HAP-1 (cell line): ENCODE measurements at places on chromosomes 4 and X.
A peak's percentile ranks its signal among the peaks of the same experiment; 100 is the strongest.

- peak; percentile 28 for DNase-seq
These were observed 10.9 kb upstream of the NALF2 start for GRCh38 chrX:69493193-69493592.

- DNase-seq, result no peak
These were observed 42.5 kb upstream of the UNC5C start for GRCh38 chr4:95591278-95591677.

DNA sequence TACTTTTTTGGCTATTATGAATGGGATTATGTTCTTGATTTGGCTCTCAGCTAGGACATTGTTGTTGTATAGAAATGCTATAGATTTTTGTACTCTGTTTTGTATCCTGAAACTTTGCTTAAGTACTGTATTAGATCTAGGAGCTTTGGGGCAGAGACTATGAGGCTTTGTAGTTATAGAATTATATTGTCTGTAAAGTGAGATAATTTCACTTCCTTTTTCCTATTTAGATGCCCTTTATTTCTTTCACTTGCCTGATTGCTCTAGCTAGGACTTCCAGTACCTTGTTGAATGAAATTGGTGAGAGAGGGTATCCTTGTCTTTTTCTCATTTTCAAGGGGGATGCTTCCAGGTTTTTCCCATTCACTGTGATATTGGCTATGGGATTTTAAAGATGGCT, 28.1 kb downstream of the ADAM29 start:
- no peak for DNase-seq

DNA sequence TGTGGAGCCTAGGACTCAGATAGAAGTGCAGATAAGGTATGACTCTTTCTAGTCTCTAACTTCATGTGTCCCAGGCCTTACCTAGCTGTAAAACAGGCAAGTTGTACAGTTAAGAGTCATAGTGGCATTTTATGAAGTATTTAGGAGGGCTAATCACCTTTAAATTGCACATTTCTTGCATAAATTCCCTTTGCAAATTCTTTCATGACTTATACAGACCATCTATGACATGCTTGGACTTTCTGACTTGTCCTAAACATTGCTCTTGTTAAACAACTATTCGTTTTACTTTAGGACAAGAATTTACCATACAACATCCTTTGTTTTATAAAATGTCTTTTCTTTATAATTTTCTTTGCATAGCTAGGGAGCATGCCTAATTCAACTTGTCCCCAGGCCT, 7.8 kb upstream of the RRAGB start:
- DNase-seq, result no peak

DNA sequence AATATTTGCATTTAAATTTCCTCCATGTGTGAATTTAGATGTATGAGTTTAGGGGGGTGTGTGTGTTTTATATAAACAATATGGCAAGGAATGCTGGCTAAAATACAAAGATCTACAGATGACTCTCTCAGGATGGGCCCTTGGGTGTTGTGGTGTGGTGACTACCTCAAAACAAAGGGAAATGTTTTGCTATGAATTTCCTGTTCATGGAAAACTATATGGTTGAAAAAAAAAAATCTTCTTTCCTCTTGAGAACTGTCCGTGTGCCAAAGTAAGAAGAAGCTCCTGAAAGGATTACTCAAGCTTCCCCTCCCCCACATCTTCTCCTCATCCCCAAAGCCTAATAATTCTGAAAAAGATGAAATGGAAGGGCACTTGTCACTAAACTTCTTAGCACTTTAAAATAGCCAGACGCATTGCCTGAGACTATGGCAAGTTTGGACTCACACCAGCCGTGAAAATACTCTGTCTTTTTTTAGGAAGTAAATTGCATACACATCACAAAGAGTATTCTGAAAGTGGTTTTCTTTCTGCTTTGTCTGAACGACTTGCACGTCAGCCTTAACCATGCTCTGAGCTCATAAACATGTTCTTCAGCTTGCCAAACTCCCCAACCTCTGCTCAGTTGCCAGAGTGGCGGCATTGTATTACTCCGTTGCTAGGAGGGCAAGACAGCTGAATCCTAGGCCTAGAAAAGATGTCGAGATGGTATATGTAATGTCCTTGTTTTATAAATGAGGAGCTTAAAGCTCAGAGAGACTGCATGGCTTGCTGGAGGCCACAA, 250.4 kb upstream of the JADE1 start:
- no peak for DNase-seq

GRCh38 chrX:131910586-131910985, 112.5 kb upstream of the STK26 start:
- no peak for DNase-seq

- DNase-seq, result no peak
These were observed 207.5 kb downstream of the FAM47B start for GRCh38 chrX:35150052-35150451.

- DNase-seq, result no peak
These were observed 95.3 kb downstream of the FANCB start for GRCh38 chrX:14777525-14777924.

GRCh38 chrX:69068301-69069085, 96.8 kb downstream of the PJA1 start:
- DNase-seq, result no peak

- no peak for DNase-seq
These were observed 441.9 kb downstream of the INPP4B start for GRCh38 chr4:142404191-142404611.

DNA sequence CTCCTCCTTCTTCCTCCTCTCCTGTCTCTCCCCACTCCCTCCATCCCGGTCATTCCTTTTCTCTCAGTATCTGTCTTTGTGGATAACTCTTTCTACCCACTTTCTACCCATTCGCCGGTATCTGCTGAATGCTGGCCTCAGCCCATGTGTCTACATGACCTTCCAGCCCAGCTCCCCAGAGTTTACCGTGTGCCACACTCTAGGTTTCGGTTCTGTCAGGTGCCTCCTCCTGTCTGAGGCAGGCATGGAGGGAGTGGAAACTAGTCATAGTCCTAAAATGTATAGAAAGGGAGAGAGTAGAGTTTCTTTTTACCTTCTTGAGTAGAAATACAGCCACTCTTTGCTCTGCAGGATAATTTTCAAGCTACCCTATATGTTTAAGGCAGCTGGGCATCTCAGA, 33.5 kb upstream of the SCRG1 start:
- DNase-seq, result no peak

GRCh38 chrX:46694549-46694948, 64.4 kb downstream of the SLC9A7 start:
- DNase-seq, result no peak

DNA sequence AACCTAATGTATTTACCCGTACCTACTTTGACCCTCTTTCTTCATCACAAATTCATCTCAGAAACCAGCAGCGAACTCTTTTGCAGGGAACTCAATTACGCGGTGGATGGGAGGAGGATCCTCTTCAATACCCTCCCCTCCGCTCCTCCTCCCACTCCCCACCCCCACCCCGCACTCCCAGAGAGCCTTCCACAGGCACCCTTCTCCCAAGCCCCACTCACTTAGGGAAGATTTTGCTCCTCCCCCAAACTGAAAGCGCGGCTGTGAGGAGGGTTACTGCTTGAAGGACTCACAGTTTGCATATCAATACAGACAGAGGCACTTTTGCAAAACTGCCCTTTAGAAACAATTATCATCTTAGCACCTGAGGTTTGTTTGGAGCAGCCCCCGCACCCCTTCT, 960 bp upstream of the IL1RAPL1 start:
- DNase-seq, result peak; percentile 91

DNA sequence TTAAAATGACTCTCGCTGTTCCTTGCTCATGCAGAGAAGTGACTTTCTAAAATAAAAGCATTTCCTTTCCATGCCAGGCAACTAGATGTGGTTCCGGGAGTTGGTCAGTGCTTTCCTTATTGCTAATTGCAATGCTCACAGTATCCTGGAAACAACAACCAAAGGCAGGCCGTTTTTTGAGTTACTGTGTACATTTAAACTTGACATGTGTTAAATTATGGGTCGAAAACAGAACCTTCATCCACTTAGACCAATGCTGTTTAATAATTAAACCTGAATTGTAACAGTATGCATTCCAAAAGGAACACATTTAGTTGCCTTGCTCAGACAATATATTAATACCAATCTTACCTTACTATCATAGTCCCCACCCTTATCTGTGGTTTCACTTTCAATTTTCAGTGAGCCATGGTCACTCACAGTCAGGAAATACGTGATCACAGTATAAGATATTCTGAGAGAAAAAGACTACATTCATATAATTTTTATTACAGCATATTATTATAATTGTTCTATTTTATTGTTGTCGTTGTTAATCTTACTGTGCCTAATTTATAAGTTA, 102.6 kb downstream of the HS6ST2 start:
- no peak for DNase-seq

DNA sequence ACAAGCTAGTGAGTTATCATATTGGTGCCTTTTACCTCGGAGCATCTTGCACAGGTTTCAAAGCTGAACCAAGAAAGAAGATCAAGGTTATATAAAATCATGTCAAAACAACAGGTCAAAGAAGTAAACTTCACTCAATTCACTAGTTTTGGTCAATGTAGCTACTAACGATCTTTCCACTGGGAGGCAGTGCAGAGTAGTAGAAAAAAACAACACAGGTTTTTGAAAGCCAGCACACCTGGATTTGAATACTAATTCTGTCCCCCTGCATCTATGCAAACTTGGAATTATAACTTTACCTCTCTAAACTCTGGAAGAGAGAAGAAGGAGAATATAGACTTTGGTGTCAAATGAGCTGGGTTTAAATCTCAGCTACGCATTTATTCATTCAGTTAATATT, 266.1 kb downstream of the GRIA3 start:
- DNase-seq, result peak; percentile 42

- no peak for DNase-seq
These were observed 134.7 kb downstream of the PDE5A start for GRCh38 chr4:119493886-119494285.

DNA sequence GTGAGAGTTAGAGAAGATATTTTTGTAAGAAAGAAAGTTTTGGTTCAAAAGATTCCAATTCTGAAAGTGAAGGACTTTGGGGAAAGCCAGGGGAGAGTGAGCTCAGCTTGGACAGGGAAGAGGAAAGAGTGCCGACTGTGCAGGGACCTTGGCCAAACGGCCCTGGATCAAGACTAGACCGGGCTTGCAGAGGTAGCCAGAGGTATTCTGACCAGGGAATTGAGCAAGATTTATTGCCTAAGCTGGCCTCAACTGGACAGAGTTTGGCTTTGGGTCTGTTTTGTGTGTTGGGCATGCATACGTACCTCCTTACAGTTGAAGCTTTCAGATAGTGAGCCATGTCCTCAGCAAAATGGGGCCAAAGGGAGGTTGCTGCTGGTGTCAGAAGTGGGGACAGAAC, 11.6 kb downstream of the PLAC1 start:
- DNase-seq, result no peak

GRCh38 chrX:48835524-48836329, at the start of gene PCSK1N:
TSS of gene PCSK1N (minus strand) at chrX:48835610. CDS start at chrX:48835532, 78 bp downstream.
- no peak for DNase-seq

GRCh38 chrX:15269618-15270521, at the start of gene ASB9:
TSS of gene ASB9 (minus strand) at chrX:15270083. CDS start at chrX:15269874, 209 bp downstream.
- DNase-seq, result no peak

GRCh38 chrX:135923353-135923752, 29.8 kb downstream of the SAGE1 start:
- peak; percentile 22 for DNase-seq

GRCh38 chr4:1826531-1827350, 29.2 kb downstream of the LETM1 start:
- no peak for DNase-seq

- DNase-seq, result no peak
These were observed 25.7 kb downstream of the SLC9A7 start for GRCh38 chrX:46733226-46733625.

GRCh38 chr4:123530357-123530756, 133.8 kb downstream of the SPRY1 start:
- DNase-seq, result no peak

- DNase-seq, result peak; percentile 91
These were observed 201.9 kb upstream of the AGTR2 start for GRCh38 chrX:115968436-115969252.

- DNase-seq, result no peak
These were observed 50.3 kb downstream of the TMEM165 start for GRCh38 chr4:55445921-55446577.

- DNase-seq, result no peak
These were observed 54.5 kb upstream of the NOCT start for GRCh38 chr4:138961129-138961528.

DNA sequence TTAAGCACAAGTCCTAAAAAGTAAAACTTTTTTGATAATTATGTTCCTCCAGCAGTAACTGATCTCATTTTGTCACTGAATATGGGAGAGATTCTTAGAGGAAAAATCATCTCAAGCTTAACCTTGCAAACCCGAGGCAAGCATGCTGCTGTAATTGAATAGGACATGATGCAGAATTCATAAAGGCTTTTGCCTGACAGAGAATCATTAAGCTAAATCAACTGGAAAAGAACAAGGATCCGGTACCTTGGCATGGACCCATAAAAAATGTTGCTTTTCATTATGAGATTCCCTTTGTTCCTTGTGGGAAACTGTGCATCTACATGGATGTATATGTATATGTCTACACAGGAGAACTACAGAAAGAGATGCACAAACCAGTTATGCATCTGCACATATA, 149.1 kb downstream of the PAPSS1 start:
- DNase-seq, result no peak

- no peak for DNase-seq
These were observed 5.0 kb downstream of the DCAF8L1 start for GRCh38 chrX:27976284-27976683.

- no peak for DNase-seq
These were observed 585.0 kb downstream of the STPG2 start for GRCh38 chr4:97558204-97558778.

DNA sequence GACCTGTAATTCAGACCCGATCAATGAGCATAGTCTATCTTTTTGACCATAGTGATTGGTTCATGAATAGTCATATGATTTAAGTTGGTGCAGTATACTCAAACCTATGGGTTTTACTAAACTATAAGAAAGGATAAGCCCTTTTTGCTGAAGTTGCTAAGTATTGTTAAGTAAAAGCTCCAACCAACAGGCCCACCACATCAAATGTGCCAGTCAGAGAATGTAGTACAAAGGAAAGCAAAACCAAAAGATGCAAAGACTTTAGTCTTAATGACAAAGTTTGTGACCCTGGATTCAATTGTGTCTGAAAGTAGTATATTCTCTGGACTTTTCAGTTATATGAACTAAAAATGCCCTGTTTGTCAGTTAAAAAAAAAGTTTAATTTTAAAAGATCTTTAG, 208.1 kb upstream of the TET2 start:
- DNase-seq, result no peak

DNA sequence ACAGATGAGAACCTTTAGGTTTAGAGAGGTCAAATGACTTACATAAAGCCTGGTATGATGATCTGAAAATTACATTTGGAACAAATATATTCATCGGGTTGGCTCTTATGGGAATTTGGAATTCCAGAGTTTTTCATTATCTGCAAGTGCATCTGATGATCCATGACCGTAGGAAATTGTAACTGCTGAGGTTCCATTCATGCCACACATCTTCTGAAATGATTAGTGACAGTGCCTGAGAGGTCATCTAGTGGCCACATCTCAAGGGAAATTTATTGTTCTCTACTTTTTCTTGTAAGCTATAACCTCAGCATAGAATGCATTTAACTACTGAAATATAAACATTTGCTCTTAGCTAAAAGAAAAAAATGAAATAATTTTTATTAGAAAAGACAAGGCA, 105.8 kb upstream of the NWD2 start:
- DNase-seq, result no peak

GRCh38 chr4:25060241-25060962, 29.7 kb upstream of the LGI2 start:
- no peak for DNase-seq
